Fibroblast of lung (primary cell): ENCODE measurements at places on chromosomes 7 and 10.

- no peak overlapping the region for H3K27ac ChIP-seq
- no peaks in the 10 kb centered on the region for H3K4me1 ChIP-seq
- no peaks in the 10 kb centered on the region for H3K27me3 ChIP-seq
- H3K36me3 ChIP-seq = no peaks in the 10 kb centered on the region
- no peak overlapping the region for H3K4me3 ChIP-seq
Measured at GRCh38 chr7:81439591-81439990, 330.3 kb downstream of the HGF start.

- H3K4me1 ChIP-seq = no peaks in the 10 kb centered on the region
- no peak overlapping the region for H3K4me3 ChIP-seq
- no peaks in the 10 kb centered on the region for H3K36me3 ChIP-seq
- no peaks in the 10 kb centered on the region for H3K27me3 ChIP-seq
- no peak overlapping the region for H3K27ac ChIP-seq
Measured at GRCh38 chr7:100374601-100375000, 1.3 kb downstream of the PILRA start.

DNA sequence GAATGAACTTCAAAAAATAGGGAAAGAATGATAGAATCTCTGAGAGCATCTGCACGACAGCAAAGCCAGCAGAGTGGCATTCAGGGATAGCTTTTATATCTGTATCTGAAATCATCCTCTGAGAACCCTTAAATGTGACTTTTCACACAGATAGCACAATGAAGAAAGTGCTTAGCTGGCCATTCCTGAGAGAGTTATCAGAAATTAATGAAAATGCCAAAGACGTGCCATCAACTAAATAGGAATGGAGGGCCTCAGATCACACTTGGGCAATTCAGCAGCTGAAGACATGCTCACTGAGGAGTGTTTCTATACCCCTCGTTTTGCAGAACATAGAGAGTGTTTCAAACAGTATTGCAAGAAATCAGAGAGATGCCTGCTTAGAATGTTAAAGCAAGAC, 51.6 kb downstream of the AKR1B1 start:
- peaks cover 13% of the 10 kb centered on the region for H3K27me3 ChIP-seq
- no peak for DNase-seq
- no peaks in the 10 kb centered on the region for H3K36me3 ChIP-seq
- no peak overlapping the region for H3K4me3 ChIP-seq
- no peak overlapping the region for H3K27ac ChIP-seq

DNA sequence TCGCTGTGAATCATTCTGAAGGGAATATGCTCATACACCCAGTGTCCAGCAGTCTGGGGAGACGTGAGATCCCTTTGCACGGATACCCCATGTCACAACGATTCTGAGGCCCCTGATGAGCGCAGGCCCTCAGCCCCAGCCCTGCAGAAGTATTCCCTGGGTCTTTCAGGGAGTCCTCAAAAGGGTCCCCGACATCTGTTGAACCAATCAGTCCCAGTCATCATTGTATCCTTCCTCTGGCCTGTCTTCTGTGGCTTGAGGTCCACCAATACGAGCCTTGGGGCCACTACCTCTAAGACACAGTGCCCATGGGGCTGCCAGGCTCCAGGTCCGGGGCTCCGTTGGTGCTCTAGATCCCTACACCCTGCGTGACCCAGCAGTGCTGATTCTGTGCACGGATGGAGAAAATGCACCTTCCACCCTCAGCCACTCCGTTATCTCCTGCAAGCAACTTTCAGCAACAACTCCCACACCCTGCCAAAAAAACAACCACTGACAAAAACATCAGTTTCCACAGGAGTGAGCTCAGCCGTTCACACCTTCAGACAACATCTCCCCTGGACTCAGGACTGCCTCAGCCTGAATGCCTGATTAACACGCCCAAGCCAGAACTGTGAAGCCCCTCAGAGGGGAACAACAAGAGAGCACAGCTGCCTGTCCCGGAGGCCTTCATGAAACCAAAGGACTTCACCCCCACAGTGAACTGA, 46.9 kb upstream of the KDM7A start:
- no peaks in the 10 kb centered on the region for H3K4me1 ChIP-seq
- H3K27ac ChIP-seq = no peak overlapping the region
- H3K27me3 ChIP-seq = no peaks in the 10 kb centered on the region
- H3K36me3 ChIP-seq = no peaks in the 10 kb centered on the region

- no peaks in the 10 kb centered on the region for H3K36me3 ChIP-seq
- no peak overlapping the region for H3K4me3 ChIP-seq
- H3K27me3 ChIP-seq = no peaks in the 10 kb centered on the region
Measured at GRCh38 chr10:43255634-43256431, 11.0 kb downstream of the RASGEF1A start.

DNA sequence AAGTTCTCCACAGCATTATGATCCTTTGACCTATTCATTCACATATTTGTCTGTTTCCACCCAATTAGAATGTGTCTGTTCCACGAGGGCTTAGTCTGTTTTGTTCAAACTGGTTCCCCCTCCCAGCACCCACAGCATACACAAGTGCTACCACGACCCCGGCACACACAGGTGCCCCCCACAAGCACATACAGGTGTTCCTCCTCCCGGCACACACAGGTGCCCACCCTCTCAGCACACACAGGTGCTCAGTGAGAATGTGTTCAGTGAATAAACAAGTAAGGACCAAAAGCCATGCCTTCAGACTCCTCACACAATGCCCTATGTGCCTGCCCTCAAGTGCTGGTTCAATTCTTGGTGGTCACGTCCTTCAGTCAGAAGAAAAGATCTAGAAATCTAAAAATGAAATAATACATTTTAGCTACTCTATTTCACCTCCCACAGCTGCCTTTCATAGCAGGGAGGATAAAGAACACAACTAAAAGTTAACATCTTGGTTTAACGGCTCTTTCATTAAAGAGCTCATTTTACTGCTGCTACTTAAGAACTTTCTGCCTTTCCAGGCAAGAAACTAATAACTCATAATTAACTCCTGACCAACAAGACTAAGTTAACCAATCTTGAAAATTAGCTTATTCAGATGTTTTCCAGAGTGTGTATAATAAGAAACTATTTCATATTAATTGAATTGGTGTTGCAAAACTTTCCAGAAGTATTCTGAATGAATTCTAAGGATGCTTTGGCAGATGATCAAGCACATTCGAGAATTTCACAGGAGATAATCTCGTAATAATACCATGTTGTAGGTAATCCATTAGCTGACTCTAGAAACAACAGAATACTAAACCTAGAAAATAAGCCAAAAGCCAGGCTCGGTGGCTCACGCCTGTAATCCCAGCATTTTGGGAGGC, 2.3 kb downstream of the DNMBP start:
- peak overlapping the region; percentile 80 for H3K27ac ChIP-seq
- DNase-seq = peak; percentile 46
- no peaks in the 10 kb centered on the region for H3K27me3 ChIP-seq
- H3K36me3 ChIP-seq = no peaks in the 10 kb centered on the region

GRCh38 chr10:103616705-103617601, 123.4 kb downstream of the NEURL1 start:
- H3K4me3 ChIP-seq = no peak overlapping the region
- H3K27ac ChIP-seq = peak overlapping the region; percentile 84
- H3K36me3 ChIP-seq = peaks cover 36% of the 10 kb centered on the region
- DNase-seq = peak; percentile 36

- no peaks in the 10 kb centered on the region for H3K4me1 ChIP-seq
- H3K27me3 ChIP-seq = no peaks in the 10 kb centered on the region
- DNase-seq = no peak
- H3K27ac ChIP-seq = no peak overlapping the region
- H3K36me3 ChIP-seq = no peaks in the 10 kb centered on the region
Measured at GRCh38 chr10:5876181-5876768, 13.4 kb downstream of the ANKRD16 start.

DNA sequence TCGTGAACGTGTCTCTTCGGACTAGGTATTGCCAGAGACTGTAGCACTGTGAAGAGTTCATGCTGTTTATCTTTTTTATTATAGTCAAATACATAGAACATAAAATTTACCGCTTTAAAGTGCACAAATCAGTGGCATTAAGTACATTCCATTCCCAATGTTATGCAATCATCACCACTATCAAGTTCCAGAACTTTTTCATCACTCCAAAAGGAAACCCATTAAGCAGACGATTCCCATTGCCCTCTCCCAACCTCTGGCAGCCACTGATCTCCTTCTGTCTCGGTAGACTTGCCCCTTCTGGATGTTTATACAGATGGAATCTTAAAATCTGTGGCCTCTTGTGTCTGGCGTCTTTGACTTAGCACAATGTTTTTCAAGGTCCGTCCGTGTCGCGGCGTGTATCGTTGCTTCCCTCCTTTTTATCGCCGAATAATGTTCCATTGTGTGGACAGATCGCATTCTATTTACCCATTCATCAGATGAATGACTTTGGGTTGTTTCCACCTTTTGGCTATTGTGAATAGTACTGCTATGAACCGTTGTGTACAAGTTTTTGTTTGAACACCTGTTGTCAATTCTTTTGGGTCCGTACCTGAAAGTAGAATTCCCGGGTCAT, 2.7 kb downstream of the PROSER2 start:
- H3K36me3 ChIP-seq = no peaks in the 10 kb centered on the region
- no peaks in the 10 kb centered on the region for H3K27me3 ChIP-seq
- no peaks in the 10 kb centered on the region for H3K4me1 ChIP-seq
- no peak for DNase-seq
- H3K27ac ChIP-seq = no peak overlapping the region

DNA sequence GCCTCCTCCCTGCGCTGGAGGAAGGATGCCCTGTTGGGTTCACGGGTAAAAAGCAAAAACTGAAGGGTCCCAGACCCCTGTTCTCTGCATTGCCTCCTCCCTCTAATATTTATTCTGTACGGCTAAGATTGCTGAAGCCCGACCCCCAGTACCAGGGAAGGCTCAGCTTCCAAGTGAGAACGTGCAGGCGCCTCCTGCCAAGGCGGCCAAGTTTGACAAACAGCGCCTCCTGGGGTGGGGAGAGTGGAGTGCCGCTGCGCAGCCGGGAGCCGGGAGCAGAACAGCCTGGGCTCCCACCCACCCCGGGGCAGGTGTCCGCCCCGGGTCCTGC, 4.7 kb upstream of the EBF3 start:
- no peak overlapping the region for H3K4me3 ChIP-seq
- peaks cover 58% of the 10 kb centered on the region for H3K27me3 ChIP-seq
- no peaks in the 10 kb centered on the region for H3K36me3 ChIP-seq
- H3K27ac ChIP-seq = no peak overlapping the region
- no peak for DNase-seq

DNA sequence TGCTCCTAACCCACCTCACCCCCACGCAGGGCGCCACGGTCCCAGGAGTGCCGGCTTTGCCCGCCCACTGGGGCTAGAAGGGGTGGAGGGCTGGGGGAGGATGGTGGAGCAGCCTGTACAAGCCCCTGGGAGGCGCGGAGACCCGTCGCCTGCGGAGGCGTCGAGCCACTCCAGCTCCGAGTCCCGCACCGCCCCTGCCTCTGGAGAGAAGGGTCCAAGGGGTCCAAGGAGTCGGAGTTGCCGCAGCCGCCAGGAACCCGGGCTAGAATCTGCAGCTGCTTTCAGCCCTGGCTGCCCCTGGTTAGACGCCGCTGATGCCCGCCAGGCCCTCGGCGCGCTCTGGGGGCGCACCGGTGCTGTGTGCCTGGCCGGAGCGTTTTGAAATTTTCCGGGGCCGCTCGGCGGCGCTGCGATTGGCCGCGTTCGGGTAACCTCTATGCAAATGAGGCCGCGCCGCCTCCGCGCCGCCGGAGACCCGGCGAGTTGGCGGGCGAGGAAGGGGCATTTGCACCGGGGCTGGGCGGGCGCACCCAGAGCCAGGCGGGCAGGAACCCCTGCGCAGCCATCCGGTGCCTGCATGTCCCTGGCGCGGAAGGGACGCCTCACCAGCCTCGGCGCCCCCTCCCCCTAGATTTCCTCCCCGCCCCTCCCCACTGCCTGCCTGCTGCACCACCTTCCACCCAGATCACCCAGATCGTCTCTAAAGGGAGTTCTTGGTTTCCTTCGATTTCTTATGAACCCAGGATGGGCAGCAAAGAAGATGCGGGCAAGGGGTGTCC, at the start of gene HMX2:
TSS of gene HMX2 (plus strand) at position 502 of the 779 bp plus-strand sequence. CDS start at position 745, 243 bp downstream.
- no peak for DNase-seq
- no peaks in the 10 kb centered on the region for H3K4me1 ChIP-seq
- no peak within 1 kb of the TSS for H3K4me3 ChIP-seq
- H3K36me3 ChIP-seq = no peaks in the 10 kb centered on the region
- H3K27me3 ChIP-seq = peaks cover 92% of the 10 kb centered on the region

- no peak overlapping the region for H3K27ac ChIP-seq
- peaks cover 6% of the 10 kb centered on the region for H3K4me1 ChIP-seq
- H3K36me3 ChIP-seq = no peaks in the 10 kb centered on the region
- DNase-seq = peak; percentile 19
- H3K27me3 ChIP-seq = no peaks in the 10 kb centered on the region
Measured at GRCh38 chr10:59433720-59434428, 71.5 kb upstream of the FAM13C start.

- no peak for DNase-seq
- H3K36me3 ChIP-seq = no peaks in the 10 kb centered on the region
- no peaks in the 10 kb centered on the region for H3K27me3 ChIP-seq
- no peak overlapping the region for H3K4me3 ChIP-seq
- peaks cover 43% of the 10 kb centered on the region for H3K4me1 ChIP-seq
Measured at GRCh38 chr10:72321248-72322029, 33.3 kb downstream of the DNAJB12 start.

GRCh38 chr10:102453502-102453901, 2.2 kb upstream of the C10orf95 start:
- H3K36me3 ChIP-seq = no peaks in the 10 kb centered on the region
- peak overlapping the region; percentile 52 for H3K27ac ChIP-seq
- DNase-seq = no peak
- no peaks in the 10 kb centered on the region for H3K27me3 ChIP-seq

DNA sequence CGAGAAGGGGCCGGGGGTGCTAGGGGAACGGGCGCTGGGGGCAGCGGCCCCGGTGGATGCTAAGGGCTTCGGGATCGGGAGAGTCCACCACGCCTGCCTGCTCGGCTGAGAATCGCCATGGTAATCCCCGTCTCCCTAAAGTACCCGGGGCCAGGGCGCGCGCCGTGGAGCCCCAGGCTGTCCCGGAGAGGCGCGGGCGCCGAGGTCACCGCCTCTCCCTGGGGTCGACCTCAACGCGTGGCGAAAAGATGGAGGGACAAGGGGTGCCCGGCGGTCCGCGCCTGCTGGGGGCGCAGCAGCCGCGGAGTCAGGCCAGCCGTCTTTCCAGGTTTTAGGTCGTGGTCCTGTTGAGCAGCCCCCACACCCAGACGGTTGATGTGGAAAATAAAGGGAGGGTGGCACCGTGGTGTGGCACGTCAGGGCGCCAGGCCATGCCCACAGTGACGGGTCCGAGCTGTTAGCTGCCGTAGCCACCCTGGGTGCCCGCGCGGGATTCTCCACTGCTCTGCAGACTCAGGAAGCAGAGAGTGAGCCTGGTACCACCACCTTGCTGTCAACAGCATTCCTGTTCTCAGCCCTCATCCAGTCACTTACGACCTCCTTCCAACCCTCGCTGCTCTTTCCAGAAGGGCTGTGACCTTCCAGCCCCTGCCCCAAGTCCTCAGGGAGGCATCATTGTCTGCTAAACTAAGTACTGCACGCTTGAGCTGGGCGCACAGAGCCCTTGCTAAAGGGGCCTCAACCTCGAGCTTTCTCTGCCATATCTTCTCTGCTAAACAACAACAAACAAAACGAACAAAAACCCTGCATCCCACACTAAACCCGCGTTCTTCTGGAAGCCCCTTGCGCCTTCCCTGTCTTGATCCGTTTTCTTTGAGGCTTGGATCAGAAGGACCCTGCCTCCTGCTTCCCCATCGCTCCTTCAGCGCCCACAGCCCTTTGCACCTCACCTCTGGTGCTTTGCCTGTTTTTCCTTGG, 666 bp downstream of the SMKR1 start:
- H3K4me3 ChIP-seq = peak overlapping the region; percentile 56
- H3K27me3 ChIP-seq = peaks cover 4% of the 10 kb centered on the region
- DNase-seq = no peak
- no peaks in the 10 kb centered on the region for H3K36me3 ChIP-seq
- peaks cover 2% of the 10 kb centered on the region for H3K4me1 ChIP-seq
- no peak overlapping the region for H3K27ac ChIP-seq

GRCh38 chr10:103855424-103855823, at the start of gene SH3PXD2A:
TSS of gene SH3PXD2A (minus strand) at chr10:103855576. CDS start at chr10:103855266, 310 bp downstream.
- peak within 1 kb of the TSS; percentile 83 for H3K4me3 ChIP-seq
- H3K27me3 ChIP-seq = no peaks in the 10 kb centered on the region
- peak; percentile 46 for DNase-seq
